ENCODE measurements at places on chromosomes 12 and 14.
A peak's percentile ranks its signal among the peaks of the same experiment; 100 is the strongest.

GRCh38 chr14:36271939-36272907 is 48.2 kb downstream of the MBIP start:
- DNase-seq = no peak

GRCh38 chr12:29226616-29227015 is 77.5 kb downstream of the FAR2 start:
- DNase-seq = no peak

DNA sequence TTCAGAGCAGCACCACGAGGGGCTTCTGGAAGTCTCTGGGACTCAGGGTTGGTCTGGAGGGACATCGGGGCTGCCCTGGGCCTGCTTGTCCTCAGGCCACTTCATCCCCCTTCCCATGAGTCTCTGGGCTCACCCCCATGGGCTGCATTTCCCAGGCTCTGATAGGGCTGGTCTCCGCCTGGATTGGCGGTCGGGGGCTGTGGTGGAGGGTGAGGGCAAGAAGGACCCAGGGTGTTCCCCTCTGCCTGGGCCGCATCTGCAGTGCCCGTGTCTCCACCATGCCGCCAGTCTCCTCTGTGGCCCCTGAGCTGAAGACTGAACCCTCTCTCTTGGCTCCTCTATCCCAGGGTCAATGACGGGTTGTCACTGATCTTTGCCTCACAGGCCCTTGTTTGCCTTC is 242.1 kb downstream of the ADGRD1 start:
- no peak for DNase-seq

- DNase-seq = no peak
Measured at GRCh38 chr12:62372825-62373224, 93.8 kb upstream of the MON2 start.

- DNase-seq = no peak
Measured at GRCh38 chr12:66296176-66296683, 6.1 kb upstream of the HELB start.

- DNase-seq = no peak
Measured at GRCh38 chr12:130617219-130617618, 98.9 kb downstream of the RIMBP2 start.

DNA sequence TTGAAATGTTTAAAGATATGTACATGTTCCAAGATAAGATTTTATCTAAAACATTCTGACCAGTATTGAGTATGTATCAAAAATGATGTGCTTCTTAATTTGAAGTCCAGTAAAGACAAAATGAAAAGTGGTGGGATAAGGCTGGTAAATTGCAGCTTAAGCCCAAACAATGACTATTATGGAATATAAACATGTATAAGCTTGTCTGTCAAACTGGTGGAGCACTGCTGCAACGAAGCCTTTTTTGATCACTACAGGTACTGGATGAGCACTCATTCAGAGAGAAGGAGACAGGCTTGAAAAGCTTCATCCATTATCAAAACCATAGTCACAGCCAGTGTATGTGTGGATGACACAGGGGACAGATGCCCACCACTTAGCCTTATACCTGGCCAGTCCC is 138.4 kb downstream of the ATP23 start:
- DNase-seq = no peak

DNA sequence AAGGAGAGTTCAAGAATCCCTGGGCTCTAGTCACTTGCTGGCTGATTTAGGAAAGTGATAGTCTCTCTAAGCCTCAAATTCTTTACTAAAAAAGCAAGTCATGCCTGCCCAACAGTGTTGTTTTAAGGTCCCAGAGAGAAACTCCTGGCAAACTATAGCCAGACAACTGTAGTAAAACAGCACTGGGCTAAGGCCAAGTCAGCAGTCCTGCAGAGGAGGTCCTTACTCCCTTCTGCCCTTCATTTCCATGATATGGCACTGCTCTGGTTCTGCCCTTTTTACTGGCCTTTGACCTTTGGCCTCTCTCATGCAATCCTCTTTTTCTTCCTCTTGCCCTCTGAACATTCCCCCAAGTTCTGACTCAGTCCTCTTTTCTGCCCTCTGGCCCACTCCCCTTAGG is 74.9 kb downstream of the VWF start:
- DNase-seq = no peak

DNA sequence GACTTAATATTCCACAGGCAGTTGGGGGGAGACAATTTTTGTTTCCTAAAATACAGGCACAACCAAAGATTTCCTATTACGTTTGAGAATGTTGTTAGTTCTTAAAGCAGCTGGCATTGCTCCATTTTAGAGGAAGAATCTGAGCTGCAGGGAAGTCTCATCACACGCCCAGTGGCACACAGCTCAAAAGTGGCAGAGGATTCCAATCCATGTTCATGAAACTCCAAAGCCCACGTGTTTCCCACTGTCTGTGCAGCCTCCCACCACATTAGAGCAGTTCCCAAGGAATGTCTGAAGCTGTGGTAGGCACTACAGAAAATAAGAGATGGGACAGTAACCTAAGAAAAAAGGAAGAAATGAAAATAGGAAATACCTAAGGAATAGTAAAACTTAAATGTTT is 6.1 kb upstream of the IL26 start:
- no peak for DNase-seq

DNA sequence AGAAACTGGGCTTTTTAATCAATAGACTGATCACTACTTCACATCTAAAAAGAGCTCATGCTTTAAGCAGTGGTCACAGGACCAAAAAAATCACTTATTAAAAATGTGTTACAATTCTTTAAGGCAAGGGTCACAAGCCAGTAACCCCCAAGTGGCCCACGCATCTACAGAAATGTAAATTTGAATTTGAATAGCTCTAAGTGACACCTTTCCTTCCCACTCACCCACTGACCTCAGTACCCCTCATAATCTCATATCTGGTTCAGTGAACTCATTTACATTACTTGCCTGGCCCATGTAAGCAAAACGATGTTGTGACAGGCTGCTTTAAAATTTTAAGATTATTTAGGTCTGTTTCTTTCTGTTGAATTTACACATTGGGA is 27.4 kb downstream of the NELL2 start:
- DNase-seq = no peak

GRCh38 chr14:95431199-95432143 is 85.0 kb downstream of the SYNE3 start:
- peak; percentile 16 for DNase-seq

- no peak for DNase-seq
Measured at GRCh38 chr14:61034416-61035120, 53.5 kb downstream of the SLC38A6 start.

GRCh38 chr14:104685216-104685997 is 4.0 kb upstream of the INF2 start:
- no peak for DNase-seq

DNA sequence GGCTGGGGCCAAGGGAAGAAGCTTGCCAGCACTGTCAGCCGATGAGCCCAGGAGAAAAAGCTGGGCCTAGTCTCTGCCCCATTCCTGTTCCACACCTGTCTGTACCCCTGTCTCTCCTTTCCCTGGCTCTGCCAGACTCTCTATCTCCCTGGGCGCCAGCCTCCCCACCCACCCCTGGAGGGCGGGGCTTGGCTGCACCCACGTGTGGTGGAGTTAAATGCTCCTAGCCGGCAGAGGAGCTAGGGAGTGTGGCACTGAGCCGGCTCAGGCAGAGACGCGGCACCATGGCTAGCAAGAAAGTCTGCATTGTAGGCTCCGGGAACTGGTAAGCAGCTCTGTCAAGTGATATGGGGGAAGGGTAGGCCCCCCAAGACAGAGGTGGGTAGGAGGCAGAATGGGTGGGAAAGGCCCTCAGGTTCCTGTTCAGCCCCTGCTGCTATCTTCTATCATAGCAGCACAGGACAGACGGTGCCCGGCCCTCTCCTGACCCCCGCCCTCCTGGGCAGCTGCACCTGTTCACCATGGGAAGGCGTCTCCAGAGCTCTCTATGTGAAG is at the start of gene GPD1:
Gene GPD1 (plus strand): TSS at position 242 of the 555 bp plus-strand sequence. CDS start 43 bp downstream, at position 285.
- peak; percentile 41 for DNase-seq

DNA sequence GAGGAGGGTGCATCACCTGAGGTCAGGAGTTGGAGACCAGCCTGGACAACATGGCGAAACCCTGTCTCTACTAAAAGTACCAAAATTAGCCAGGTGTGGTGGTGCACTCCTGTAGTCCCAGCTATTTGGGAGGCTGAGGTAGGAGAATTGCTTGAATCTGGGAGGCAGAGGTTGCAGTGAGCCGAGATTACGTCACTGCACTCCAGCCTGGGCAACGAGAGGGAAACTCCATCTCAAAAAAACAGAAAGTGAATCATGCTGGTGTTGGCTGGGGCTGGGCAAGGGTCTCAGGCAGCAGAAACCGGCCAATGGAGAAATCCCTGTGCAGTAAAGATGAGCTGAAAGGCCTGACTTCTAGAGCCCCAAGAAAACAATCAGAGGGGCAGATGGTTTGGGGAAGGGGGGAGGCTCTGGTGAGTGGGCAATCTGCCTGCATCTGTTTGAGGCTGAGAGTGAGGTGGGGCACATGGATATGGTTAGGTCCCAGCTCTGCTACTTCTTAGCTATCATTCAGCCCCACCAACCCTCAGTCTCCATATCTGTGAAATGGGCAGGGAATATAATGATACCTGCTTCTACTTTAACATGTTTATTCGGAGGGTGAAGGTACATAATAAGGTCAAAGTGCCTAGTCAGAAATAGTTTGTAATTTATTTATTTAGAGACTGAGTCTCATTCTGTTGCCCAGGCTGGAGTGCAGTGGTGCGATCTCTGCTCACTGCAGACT is 21.3 kb upstream of the COX6A1 start:
- no peak for DNase-seq

- DNase-seq = no peak
Measured at GRCh38 chr12:104494137-104494792, 37.5 kb downstream of the CHST11 start.

GRCh38 chr14:44941591-44941990 is 20.2 kb downstream of the KLHL28 start:
- DNase-seq = no peak

DNA sequence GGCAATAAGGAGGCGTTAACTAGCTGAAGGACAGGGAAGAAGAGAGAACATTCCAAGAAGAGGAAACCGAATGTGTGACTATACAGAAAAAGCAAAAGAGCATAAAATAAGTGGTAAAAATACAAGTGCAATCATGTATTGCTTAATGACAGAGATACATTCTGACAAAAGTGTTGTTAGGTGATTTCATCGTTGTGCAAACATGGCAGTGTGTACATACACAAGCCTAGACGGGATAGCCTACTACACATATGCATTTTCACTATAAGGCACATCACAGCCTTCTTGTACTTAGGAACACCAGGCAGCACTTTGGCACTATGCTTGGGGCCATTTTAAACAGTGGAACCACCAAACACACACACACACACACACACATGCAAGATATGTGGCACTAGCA is 299.3 kb downstream of the BCAT1 start:
- DNase-seq = no peak

DNA sequence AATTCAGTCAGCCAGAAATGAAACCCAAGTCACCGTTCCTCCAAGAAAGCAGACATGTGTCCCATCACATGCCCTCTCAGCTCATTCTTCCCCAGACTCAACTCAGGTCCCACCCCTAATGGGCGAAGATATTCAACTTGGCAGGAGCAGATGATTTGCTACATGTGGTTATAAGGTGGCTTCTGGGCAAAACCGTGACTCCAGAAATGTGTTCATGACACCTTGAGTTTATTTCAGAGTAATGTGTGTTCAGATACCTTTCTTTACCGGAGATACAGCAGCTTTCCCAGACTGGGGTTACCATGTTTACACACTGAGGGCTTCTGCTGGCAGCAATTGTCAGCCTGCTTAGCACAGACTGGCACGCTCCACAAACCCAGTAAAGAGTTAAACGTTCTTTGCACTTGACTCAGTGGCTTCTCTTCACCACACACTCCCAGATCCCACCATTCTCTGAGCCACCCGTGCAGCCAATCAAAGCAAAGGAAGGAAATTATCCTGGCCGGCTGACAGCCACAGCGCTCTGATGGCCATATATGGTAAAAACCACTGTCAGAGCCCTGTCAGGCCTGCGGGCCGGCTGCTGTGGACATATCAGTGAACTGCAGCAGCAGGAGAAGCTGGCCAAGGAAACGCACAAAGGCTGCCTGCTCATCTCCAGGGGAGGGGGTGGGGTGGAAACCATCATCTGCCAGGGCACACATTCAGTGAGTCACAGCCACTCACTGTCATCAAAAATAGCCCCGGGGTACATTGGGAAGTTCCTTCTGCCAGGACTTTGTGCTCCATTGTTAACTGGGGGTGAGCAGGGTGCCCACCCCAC is 39.9 kb downstream of the CORO1C start:
- peak; percentile 82 for DNase-seq

GRCh38 chr12:53710091-53710490 is 17.2 kb downstream of the CALCOCO1 start:
- DNase-seq = no peak

- no peak for DNase-seq
Measured at GRCh38 chr12:92292016-92292415, 146.4 kb upstream of the BTG1 start.

DNA sequence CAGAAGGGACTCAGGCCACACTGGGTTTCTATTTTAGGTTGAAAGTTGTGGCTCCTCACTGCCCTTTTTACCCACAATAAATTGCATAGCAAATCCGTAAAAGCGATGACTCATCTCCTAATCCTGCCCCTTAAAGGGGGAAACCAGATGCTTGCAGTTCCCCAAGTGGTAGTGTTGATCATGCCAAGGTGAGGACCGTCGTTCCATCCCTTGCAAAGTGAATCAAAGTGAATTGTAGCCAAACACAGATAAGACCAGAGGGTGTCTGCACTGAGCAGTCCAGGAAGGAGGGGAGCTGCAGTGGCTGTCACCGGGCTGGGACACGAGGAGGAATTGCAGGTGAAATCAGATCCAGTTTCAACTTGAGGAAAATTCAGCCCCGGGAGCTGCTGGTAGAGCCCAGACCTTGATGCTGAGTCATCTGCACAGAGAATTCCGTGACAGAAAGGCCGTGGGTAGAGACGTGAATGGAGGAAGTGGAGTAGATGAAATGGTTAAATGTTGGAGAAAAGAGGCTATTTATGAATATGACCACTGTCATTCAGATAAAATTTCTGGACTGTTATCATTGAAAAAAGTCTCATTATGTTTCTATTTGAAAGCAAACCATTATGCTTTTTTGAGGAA is 44.2 kb upstream of the MMP17 start:
- peak; percentile 75 for DNase-seq

GRCh38 chr12:100216337-100216736 is 15.7 kb downstream of the ACTR6 start:
- no peak for DNase-seq
